Immature natural killer cell (primary cell): ENCODE measurements at places on chromosomes 5 and 9.

DNA sequence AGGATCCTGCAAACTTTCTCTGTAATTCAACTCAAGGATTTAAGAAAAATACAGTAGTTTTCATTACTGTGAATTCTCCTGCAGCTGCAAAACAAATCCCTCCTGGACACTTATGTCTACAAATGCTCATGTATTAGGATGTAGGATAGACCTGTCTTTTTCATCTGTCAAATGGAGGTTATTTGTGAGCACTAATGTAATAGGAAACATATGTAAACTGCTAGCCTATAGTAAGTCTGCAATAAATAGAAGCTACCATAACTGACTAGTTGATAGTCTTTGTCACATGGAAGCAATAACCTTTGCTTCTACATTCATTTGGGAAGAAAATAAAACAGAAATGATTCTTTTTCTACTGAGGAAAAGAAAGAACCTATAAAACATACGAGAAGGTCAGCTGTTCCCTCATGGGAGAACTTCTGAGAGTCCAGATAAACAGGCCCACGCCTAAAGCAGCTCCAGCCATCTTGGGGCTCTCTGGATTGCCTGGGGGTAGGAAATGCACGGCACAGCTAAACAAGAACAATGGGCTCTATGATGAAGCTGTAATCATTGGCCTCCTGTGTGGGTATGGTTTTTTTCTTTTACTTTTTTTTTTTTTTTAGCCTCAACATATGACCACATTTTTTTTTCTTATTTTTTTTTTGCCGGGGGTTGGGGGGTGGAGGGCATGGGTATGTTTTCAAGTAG is 6.2 kb downstream of the KCNV2 start:
- no peak for DNase-seq

DNA sequence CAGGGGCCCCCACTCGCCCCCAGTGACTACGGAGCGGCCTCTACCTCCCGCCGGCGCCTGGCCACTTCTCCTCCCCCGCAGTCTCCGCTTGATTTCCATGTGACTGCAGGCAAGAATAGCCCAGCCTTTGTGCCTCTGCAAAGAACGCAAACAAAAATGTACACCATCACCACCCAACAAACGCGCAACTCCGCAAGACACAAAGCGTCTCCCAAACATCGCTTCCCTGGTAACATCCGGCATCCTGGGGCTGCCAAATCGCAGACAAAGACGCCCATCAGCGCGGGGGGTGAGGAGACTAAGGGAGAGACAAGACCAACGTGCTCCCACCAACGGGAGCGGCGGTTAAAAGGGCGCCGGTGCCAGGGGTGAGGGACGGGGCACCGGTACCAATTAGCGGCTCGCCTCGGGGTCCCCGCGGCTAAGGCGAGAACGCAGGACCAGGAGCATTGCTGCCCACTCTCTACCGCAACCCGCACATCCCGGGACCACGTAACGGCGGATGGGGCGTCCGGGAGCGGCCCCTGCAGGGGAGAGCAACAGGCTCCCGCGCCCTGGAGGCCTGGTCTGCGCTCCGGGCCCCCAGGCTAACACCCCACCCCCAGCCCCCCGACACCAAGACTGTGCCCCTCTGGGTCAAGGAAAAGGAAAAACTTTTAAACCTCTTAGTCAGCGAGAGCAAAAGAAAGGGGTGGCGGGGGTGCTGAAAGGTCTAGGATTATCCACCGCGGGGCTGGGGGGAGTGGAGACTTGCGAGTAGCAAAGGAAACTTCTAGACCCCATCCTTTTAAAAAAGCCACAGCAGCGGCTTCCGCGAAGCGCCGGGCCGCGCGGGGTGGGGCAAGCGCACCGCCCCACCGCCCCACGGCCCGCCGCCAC is 885 bp downstream of the MPDZ start:
- no peak for DNase-seq

DNA sequence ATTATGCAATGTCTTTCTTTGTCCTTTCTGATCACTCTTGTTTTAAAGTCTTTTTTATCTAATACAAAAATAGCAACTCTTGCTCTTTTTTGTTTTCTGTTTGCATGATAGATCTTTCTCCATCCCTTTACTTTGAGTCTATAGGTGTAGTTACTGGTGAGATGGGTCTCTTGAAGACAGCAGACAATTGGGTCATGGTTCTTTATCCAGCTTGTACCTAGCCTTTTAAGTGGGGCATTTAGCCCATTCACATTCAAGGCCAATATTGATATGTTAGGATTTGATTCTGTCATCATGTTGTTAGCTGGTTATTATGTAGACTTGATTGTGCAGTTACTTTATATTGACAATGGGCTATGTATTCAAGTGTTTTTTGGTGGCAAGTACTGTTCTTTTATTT is 245.9 kb upstream of the TARS1 start:
- no peak for DNase-seq

DNA sequence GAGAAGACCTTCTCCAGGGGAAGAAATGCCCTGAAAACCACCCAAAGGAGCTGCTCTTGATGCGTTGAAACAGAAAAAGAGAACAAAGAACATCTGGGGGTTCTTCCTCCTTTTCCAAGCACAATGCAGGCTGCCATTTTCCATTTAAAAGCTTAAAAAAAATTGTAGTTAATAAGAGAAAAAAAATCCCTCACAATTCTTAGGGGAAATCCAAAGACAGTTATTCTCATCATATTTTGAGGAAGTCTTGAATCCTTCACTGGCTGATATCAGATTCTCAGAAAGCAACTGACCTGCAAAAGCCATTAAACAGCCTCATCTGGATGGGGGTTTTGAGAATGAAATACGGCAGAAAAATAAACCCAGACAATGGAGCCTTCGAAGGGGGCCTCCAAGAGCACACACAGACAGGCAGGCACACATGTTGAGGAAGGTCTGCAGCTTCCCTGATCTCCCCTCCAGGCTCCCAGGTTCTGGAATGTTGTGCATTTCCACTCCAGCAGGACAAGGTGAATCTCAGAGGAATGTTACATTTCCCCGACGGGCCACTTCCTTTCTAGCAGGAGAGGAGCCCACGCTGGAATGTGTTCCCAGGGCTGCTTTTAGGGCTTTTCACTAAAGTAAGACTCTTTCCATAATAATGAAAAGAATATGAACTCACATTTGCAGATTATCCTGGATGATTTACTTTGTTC is 159.4 kb upstream of the S1PR3 start:
- DNase-seq, result no peak

- DNase-seq, result peak; percentile 93
Observed at GRCh38 chr9:128322404-128323211, at the start of the genes COQ4 and TRUB2. COQ4 (plus strand) TSS chr9:128322839; CDS start chr9:128322859, 20 bp downstream. TRUB2 (minus strand) TSS chr9:128322447; CDS start chr9:128322408, 39 bp downstream.

- DNase-seq, result no peak
Observed at GRCh38 chr5:112434641-112435040, 15.6 kb upstream of the EPB41L4A start.

- no peak for DNase-seq
Observed at GRCh38 chr5:89178541-89178940, 295.6 kb upstream of the MEF2C start.

DNA sequence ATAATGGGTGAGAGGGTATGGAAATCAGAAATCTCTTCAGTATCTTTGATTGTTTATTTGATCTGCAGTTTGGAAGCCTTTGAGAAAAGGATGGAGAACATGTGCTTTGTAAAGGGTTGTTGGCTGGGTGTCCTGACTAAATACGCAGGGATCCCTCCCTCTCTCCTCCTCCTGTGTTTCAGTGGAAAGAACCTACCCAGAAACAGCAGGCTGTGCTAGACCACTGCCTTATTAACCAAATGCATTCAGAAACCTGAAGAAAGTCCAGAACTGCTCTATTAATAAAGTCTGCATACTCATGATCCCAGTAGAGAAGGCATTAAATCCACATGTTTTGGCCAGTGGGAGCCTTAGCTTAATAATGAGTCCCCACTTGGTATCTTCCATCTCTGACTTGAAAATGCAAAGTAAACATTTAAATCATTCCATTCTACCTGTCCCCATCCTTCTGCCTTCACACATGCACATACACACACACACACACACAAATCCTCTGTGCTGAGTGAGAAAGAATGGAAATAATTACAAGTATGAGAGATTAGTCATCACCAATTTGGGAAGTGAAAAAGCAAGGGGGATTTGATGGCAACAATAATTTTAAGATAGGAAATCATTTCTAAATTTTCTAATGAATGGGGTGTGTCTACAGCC is 10.0 kb upstream of the LECT2 start:
- DNase-seq, result no peak

DNA sequence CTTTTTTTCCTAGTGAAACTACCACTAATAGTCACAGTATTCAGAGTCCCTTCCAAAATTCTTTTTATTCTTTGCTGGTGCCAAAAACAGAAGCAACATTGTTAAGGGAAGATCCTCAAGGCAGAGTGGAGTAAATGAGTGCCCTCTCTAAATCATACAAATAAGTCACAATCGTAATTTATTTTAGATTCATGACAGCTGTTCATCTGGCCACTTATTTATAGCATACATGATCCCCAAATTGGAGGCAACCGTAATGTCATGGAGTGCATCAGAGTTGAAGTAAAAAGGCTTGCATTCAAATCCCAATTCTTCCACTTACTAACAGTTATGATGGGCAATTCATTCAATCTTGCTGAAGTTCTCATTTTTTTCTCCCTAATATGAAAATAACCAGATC is 33.4 kb downstream of the POLK start:
- DNase-seq, result no peak

DNA sequence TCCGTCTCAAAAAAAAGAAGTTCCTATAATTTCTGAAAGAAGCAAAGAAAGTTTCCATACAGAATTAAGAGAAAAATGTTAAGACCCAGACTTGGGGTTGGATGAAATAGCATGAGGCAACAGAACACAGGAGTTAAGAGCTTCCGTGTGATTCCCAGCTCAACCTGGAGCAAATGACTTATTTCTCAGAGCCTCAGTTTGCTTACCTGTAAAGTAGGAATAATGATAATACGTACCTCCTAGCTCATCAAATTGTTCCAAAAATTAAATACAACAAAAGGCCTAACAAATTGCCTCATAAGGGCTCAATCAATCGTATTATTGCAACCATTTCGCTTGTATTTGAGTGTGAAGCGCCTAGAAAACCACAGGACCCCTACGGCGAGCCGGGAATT is 600 bp upstream of the GPR107 start:
- no peak for DNase-seq

GRCh38 chr5:39208471-39208870 is 10.9 kb downstream of the FYB1 start:
- DNase-seq, result no peak

- no peak for DNase-seq
Observed at GRCh38 chr5:145824040-145824439, 11.1 kb downstream of the PRELID2 start.

GRCh38 chr9:77798140-77798539 is 150.0 kb upstream of the GNA14 start:
- no peak for DNase-seq

DNA sequence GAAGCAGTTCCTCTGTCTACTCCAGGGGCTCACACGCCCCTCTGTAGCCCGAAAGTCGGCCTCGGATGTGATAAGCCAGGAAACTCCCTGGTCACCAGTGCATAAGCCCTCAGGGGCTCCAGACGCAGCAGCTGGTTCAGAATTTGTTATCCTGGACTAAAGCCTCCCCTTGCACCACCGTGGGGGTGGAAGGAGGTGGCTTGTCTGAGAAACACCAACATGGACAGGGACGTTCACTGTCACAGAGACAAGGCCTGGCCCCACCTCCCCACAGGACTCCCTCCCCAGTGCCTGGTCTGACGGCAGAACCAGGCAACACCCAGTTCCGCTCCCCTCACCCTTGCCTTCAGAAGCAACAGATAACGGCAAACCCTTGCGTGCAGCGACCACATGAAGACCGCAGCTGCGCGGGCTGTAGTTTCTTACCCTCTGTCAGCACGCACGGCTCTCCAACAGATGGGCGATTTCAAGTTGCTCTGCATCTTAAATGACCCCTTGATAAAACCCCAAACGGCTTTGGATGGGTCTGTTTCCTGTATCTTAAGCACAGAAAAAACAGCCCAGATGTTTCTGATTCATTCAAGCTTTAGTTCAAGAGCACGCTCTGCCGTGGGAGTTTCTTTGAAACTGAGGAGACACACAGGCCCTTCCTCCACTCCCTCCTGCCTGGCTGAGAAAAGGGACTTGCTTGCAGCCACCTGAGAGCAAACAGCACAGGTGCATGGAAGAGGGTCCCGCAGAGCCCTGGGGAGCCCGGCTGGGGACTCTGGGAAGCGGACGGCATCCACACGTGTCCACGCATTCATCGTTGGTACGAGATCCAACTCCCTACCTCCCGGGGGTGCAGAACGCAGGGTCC is 44.7 kb upstream of the NKD2 start:
- DNase-seq, result peak; percentile 73

DNA sequence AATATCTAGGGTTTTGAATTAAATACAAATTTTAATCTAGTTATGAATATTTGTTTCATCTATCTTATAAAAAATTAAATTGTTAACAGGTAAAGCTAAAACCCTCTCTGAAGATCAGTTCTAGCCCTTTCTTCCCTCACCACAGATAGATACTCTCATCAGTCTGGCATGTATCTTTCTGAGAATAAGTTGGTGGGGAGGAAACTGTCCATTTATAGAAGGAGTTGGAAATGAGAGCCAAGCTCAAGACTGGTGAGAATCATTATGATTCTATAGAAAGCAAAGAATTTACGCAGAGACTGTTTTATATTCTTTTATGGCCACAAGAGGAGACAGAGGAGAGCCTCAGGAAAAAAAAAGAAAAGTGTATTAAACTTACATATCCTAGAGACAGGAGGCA is 59.0 kb downstream of the STARD4 start:
- DNase-seq, result no peak

DNA sequence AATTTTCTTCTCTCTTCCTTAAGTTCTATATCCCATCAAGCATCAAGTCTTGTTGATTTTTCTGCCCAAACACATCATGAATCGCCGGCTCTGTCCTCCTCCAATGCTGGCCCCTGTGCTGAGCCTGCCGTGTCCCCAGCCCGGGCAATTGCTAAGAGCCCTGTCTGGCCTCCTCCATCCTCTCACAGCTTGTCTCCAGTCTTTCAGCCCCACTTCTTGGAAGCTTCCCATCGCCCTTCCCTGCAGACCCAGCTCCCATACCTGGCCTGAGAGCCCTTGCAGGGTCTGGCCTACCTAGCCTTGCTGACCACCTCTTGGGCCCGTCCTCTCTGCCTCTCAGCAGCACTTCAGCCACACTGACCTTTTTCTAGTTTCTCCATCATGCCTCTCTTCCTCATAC is 61.9 kb downstream of the COL15A1 start:
- no peak for DNase-seq

- peak; percentile 26 for DNase-seq
Observed at GRCh38 chr5:115246361-115246991, 16.2 kb downstream of the PGGT1B start.

DNA sequence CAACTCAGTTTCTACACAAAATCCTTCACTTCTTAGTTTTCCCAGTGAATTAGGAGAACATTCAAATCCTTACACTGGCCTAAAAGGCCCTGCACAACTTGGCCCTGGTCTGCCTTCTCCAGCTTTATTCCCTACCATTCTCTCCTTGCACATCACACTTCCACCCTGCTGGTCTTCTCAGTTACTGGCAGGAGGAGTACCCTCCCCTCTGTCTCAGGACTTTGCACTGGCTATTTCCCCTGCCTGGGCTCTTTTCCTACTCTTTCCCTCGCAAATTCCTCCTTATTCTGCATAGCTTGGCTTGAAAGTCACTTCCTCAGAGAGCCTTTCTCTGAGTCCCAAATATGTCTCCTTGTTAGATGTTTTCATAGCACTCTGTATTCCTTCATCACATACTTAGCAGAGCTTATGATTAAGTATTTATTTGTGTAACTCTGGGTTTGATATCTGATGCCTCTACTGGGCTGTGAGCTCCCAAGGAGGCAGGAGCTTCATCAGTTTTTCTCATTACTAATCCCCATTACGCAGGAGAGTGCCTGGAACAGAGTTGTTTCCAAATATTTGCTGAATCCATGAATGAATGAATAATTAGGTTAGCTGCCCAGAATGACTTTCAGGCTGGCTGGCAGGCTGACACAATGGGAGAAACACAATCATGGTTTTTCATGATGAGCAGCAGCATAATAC is 159.8 kb upstream of the KLF9 start:
- no peak for DNase-seq

GRCh38 chr5:115766608-115767007 is 49.9 kb downstream of the CDO1 start:
- no peak for DNase-seq
